Stimulated activated CD8-positive, alpha-beta memory T cell treated with anti-CD3 and anti-CD28 coated beads, Interleukin-4, amount 100 ng/mL, for 48 hours (primary cell): ENCODE measurements at places on chromosomes 6 and 20.

DNA sequence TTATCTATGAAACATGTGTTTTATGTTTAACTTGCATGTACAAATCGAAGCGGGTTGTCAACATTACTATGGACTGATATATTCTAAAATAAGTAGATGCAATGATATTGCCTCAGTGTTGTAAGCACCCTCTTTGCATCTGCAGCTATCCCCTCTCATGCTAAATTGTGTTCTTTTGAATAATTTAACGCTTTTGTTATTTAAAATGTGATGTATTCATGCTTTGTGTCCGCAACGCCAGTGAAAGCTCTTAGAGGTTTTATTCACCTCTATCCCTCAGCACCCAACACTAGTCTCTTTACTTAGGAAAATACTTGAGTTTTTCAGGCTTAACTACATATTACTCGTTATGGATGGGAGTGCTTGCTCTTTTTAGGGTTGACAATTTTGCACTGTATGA, 173.7 kb upstream of the ID4 start:
- DNase-seq: no peak

GRCh38 chr6:131694832-131695426, 6.3 kb downstream of the OR2A4 start:
- peak; percentile 57 for DNase-seq

DNA sequence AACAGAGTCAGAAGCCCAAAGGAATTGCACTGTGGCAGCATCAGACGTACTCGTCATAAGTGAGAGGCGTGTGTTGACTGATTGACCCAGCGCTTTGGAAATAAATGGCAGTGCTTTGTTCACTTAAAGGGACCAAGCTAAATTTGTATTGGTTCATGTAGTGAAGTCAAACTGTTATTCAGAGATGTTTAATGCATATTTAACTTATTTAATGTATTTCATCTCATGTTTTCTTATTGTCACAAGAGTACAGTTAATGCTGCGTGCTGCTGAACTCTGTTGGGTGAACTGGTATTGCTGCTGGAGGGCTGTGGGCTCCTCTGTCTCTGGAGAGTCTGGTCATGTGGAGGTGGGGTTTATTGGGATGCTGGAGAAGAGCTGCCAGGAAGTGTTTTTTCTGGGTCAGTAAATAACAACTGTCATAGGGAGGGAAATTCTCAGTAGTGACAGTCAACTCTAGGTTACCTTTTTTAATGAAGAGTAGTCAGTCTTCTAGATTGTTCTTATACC, 55.8 kb downstream of the VAPB start:
- no peak for DNase-seq

DNA sequence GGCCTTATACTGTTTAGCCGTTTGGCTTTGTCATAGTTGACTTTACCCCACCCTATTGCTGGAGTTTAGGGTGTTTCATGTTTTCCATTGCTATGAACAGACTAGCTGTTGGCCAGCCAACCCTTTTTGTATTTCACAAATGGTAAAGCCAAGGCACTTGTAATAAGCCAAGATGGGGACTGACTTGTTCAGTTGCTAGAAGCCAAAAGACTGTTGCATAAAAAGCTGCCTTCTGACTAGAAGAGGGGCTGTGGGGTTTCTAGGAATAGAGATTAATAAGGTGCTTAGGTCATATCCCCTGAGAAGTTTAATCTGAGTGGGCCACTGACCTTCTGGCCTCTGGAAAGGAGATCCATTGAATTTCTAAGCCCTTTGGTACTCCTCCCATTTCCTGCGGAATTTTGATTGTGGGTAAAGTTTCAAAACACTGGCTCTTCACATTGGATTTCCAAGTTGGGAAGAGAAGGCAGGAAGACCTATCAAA, 211.1 kb downstream of the PLCB4 start:
- DNase-seq: no peak

GRCh38 chr6:107666084-107666980, 157.8 kb downstream of the SCML4 start:
- no peak for DNase-seq

DNA sequence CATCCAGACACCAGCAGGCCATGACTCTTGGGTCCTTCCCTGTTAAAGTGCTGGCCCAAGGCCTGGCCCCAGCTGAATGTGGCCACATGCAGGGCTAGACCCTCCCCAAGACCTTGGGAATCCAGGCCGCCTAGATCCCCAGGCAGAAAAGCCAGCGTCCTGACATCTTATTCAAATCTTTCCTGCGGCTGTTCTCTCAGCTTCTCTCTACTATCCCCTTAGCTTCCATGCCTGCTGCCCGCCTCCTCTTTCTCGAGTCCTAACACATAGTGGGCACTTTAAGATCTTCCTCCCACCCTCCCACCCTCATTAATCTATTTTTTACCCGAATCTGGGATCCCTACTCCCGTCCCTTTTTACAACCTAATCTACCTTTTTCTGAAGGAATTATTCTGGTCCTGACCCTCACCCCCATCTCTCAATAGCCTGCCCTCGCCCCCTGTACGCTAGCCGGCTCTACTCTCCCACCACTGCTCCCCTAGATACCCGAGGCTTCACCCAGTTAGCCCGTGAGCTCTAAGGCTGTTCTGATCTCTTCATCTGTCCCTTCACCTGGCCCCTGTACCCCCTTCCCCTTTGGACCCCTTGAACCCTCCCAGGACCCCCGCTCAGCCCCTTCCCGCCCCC, at the start of gene CCHCR1:
CCHCR1 (minus strand) TSS at position 290 of the 627 bp plus-strand sequence; CDS start at position 88, 202 bp downstream.
- DNase-seq: no peak

DNA sequence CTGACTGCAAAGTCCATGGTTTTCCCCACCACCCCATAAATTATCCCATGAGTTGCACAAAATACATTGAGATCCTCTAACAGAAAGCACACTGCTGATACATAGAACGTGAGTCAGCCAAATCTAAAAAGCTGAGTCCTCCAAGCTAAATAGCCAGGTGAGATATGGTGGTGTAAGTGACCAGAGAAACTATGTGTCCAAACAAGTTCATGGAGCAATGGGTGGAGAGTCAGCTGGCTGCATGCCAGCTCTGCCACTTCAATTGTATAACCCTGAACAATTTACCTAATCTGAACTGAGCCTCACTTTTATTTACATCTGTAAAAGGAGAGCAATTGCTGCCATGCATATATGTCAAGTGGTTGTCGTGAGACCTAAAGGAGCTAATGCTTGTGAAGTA, 9.7 kb downstream of the SNAP25 start:
- DNase-seq: no peak

GRCh38 chr20:11034025-11034424, 360.2 kb upstream of the JAG1 start:
- no peak for DNase-seq

DNA sequence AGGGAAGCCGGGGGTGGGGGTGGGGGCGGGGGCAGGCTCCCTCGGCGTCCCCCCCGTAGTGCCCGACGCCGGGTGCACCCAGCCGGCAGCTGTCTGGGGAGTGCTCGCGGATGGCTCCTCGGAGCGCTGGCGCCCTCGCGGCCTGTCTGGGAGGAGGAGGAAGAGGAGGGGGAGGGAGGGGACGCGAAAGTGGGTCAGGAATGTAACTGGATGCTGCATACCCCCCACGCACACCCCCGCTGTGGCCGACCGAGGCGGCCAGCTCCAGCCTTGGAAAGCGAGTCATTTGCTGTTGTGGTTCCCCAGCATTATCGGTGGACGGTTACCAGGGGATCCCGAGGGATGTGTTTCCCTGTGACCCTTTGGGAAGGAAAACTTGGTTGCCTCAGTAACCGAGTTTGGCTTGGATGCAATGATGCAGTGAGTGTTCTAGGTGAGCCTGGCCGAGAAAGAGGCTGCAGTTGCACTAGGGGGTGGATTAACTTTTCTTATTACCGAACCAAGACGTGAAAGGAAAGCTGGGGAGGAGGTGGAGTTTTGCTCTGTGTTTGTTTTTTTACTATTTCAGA, 55.2 kb upstream of the RREB1 start:
- no peak for DNase-seq

- no peak for DNase-seq
Observed at GRCh38 chr6:107959392-107959791, 1.4 kb upstream of the SEC63 start.

- DNase-seq: no peak
Observed at GRCh38 chr20:57712851-57713504, 3.2 kb upstream of the PMEPA1 start.

GRCh38 chr6:21588481-21589351, 4.8 kb upstream of the SOX4 start:
- peak; percentile 54 for DNase-seq

DNA sequence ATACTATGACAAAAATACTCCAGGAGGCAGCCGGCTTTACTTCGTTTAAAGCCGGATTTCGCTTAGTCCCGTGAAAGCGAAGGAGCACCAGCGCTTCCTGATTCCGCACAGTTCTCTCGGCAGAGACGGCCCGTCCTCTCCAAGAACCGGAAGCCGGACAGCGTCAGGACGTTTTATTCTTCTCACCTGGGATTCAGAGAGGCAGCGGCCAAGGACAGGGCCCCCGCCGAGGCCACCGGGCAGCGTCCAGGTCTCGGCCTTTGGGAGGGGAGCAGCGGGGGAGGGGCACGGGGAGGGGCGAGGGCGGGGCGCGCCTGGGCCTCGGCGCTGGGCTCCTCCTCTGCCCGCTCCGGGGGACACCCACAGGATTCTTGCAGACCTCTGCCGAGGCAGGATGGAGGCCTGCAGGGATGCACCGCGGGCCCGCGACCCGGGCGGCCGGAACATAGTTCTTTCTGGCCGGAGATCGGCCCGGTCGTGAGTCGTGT, 2.8 kb upstream of the DIDO1 start:
- DNase-seq: peak; percentile 73

DNA sequence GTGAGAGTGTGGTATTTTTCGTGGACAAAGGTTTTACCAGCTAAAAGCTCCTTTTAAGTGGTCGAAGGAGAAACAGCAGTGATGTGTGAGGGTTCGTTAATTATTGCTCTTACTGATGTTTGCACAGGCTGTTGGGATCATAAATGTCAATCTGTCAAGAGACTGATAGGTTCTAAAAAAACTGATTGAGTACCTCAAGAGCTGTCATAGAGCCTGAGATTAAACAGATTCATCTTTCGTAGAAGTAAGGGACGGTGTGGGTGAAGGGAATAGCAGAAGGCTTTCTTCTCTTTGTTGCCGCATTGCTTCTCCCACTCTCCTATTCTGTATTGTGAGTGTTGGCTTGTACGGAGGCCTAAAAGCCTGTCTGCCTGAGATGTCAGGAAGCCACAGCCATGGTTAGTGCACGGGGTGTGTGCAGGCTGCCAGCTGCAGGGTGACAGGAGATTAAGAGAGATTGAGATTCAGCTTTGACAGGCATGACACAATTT, 291.0 kb downstream of the ZFAND3 start:
- no peak for DNase-seq

DNA sequence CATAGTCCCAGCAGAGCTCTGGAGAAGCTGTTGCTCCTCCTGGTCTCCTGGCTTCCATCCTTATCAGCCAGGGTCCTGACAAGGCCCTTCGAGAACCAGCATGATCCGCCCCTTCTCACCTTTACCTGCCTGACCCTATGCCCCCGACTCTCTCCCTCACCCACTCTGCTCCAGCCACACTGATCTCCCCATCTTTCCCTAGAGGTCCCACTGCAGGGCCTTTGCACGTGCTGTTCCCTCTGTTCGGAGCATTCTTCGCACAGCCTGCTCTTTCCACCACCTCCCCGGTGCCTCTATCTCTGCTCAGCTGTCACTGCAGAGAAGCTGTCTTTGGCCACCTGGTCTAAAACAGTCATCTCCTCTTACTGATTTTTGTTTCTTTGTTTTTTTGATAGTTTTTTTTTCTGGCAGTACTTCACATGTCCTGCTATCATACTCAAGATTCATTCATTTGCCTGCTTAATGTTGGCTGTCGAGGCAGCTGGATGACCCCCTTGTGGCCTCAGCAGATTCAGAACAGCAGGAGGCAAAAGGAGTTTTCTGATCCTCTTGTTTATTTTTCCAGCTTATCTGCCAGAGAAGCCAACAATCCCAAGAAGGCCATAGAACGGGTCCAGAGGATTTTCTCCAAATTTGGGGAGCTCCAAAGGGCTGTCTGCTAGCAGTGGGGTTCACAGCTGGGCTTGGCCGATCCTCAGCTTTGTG, 1.6 kb upstream of the PTGIS start:
- peak; percentile 21 for DNase-seq

DNA sequence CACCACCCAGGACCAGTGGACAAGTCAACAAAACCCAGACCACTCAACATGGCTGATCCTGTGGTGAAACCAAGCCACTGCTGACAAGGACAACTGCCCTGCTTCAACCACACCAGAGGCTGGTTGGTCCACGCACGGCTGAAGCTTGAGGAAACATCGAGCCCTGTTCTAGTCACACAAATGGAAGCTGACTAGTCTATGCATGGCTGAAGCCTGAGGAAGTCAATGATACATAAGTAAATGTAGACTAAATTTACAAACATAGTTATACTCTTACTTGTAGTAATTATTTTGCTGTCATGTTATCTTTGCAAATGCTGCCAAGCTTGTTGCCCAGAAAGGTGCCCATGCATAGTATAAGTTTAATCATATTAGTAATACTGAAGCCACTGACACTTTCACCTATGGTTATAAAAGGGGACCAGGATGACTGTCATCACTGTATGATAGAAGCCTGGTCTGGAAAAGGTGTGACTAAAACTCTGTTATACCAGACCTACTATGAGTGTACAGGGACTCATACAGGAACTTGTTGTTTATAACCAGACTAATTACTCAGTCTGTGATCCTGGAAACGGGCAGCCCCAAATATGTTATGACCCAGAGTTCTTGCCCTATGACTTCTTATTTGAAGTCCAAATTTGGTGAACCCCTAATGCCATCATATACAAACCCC, 5.6 kb downstream of the IL22RA2 start:
- DNase-seq: no peak

- DNase-seq: no peak
Observed at GRCh38 chr6:86107985-86108384, 465.3 kb upstream of the SYNCRIP start.

- no peak for DNase-seq
Observed at GRCh38 chr6:148116001-148116400, 226.6 kb upstream of the SASH1 start.

GRCh38 chr6:6600875-6601274, 12.4 kb downstream of the LY86 start:
- no peak for DNase-seq
